Coronary artery (tissue), 2 donors: ENCODE measurements at places on chromosomes 13 and 19.

- DNase-seq: peak; percentile 85
Measured at GRCh38 chr13:102591988-102592781, 4.6 kb upstream of the TPP2 start.

DNA sequence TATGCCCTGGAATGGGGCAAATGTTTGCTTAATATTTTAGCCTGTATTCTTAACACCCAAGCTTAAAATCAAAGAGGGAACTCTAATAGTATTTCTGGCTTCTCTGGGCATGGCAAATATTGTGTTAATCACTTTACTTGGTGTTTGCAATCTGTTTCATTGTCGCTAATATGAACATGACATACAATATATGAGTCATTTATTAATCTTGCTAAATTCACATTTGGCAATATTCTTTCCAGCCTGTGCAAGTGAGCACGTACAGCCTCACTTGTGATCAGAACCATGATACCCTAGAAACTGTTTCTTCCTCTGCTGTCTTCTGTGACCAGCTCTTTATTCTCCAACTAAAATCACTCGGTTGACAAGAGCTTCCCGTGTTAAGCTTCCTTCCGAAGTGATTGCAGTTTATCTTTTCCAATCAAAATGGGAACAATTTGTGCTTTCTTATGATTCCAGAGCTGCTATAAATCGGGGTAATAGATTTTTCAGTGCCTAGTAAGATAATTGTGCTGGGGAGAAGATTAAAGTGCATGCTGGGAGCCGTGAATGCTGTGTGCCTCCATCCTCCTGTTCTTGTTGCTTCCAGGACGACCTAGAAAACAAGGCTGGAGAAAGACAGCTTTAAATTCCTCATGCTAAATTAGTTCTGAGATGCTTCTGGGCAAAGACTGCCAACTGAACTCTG lies 153.0 kb upstream of the TMTC4 start:
- no peak for DNase-seq

DNA sequence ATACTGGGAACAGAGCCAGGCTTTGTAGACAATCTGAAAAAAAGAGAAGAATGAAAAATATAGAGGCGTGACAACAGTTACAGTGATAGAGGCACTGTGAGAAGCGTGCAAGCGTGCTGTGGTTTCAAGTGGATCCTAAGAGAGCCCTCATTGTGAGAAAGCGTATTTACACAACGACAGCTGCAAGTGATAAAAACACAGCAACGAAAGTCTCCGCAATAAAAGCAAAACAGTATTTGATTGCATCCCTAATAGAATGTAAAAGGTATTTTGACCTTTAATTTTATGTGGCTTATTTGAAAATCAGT lies 642.7 kb upstream of the ARGLU1 start:
- DNase-seq: no peak

DNA sequence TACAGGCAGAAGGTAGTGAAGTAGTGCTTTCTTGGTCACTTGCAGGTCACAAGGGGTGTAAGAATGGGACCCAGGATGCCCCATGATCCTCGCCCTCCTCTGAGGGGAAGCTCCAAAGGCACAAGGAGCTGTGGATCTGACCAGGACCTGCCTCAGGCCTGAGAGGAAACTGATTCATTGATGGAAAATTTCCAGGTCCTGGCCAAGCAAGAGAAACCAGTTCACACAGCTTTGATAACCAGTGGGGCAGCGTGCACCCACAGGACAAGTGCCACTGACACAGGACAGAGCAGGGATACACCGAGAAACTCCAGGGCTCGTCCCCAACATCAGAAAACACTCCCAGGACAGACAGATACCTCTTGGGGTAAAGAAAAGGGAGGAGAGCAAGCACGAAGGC lies 177.1 kb downstream of the RBM26 start:
- DNase-seq: no peak

DNA sequence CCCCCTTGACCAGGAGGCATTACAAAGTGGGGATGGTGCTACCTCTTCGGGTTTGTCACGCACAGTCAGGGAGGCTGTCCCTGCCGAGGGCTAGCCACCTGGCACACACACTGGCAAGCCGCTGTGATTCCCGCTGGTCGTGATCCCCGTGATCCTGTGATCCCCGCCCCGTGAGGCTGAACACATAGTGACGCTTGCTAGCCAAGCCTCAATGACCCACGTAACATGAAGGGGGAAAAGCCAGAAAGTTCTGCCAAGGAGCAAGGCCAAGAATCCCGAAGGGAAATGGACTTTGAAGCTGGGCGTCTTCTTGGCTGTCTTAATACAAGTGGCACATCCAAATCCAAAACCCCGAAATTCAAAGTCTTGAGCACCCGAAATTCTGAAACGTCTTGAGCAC lies 13.7 kb downstream of the LDLR start:
- DNase-seq: no peak

- DNase-seq: no peak
Measured at GRCh38 chr13:49132479-49133002, 87.6 kb upstream of the MLNR start.

- no peak for DNase-seq
Measured at GRCh38 chr13:99322297-99323103, 15.3 kb upstream of the GPR183 start.

- DNase-seq: no peak
Measured at GRCh38 chr19:5850743-5851293, 431 bp downstream of the FUT3 start.

- no peak for DNase-seq
Measured at GRCh38 chr13:75787249-75787928, 151.3 kb downstream of the LMO7 start.

- DNase-seq: no peak
Measured at GRCh38 chr13:21771075-21771474, 100.2 kb downstream of the FGF9 start.

DNA sequence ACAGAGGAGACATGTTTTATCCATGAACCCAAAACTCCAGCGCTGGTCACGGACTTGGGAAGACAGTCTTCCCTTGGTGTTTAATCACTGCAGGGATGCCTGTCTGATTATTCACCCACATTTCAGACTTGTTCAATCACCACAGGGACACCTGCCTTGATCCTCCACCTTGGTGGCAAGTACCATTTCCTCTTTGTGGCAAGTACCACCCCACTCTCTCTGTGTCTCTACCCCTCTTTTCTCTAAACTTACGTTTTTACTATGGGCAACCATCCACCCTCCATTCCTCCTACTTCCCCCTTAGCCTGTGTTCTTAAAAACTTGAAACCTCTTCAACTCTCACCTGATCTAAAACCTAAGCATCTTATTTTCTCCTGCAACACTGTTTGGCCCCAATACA lies 16.8 kb downstream of the ZNF83 start:
- no peak for DNase-seq

DNA sequence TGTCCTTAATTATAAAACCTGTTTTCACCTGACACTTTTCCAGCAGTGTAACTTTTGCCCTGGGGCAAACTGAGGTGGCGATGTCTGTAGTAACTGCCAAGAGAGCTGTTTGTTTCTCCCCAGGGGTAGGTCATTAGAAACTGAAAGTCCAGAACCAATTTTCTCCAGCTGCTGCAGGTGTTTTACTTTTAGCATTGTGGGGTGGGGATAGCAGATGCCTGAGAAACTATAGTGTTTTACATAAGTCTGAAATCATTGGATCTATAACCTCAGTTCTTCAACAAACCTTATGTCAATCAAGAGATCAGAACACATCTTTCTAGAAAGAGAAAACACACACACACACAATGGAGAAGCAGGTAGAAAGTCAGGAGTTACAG lies 92.7 kb downstream of the LHFPL6 start:
- DNase-seq: no peak

DNA sequence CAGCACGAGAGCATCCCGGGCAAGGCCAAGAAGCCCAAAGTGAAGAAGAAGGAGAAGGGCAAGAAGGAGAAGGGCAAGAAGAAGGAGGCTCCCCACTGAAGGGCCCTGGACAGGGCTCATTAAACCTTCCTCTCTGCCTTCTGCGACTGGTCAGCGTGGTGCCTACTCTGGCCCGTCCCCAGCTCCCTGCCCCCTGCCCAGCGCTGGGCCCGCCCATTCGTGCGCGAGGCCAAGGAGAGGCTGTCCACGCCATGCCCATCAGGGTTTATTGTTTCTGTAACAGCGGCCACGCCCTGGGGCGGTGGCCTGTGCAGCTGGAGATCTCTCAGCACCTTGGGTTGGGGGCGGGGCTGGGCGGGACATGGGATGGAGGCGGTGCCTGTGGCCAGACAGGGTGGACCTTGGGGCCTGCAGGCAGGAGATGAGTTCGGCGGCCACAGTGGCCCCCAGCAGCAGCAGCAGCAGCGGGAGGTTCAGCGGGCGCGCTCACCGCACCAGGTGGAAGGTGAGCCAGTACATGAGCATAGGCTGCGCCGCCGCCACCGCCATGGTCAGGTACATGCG lies 897 bp downstream of the C19orf33 start:
- no peak for DNase-seq

DNA sequence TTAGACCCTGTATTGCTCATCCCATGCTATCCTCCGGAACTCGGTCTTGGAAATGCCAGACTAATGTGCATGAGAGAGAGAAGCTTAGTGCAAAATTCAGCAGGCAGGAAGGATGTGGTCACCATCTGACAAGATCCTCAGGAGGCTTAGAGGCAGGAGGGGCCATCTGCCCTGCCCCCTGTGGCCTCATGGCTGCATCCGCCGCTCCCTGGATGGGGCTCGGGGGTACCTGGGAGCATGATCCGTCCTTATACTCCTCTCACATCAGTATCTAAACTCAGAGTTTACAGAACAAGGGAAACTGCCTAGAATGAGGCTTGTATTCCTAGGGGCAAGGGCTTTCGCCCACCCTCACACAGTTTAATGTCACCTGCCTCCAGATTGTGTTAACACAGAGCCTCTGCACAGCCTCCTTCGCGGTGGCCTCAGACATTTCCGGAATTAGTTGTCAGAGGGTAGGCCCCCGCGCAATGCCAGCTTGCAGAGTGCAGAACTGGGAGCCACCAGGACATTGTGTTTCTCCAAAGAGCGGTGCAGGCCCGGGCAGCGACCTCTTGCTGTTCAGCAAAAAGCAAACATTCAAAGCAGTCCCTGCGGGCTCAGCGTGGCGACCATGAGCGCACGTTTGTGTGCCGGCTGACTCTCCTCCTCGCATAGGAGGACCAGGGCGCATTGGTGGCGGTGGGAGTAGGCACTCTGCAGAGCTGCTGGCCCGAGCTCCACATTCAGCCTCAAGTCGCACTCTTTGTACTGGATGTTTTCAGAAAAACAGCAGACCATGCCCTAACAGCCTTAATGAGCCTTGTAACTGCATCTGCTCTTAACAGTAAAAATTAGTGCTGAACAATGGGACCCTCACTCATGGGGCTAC lies 39.1 kb downstream of the GPR12 start:
- DNase-seq: peak; percentile 55

DNA sequence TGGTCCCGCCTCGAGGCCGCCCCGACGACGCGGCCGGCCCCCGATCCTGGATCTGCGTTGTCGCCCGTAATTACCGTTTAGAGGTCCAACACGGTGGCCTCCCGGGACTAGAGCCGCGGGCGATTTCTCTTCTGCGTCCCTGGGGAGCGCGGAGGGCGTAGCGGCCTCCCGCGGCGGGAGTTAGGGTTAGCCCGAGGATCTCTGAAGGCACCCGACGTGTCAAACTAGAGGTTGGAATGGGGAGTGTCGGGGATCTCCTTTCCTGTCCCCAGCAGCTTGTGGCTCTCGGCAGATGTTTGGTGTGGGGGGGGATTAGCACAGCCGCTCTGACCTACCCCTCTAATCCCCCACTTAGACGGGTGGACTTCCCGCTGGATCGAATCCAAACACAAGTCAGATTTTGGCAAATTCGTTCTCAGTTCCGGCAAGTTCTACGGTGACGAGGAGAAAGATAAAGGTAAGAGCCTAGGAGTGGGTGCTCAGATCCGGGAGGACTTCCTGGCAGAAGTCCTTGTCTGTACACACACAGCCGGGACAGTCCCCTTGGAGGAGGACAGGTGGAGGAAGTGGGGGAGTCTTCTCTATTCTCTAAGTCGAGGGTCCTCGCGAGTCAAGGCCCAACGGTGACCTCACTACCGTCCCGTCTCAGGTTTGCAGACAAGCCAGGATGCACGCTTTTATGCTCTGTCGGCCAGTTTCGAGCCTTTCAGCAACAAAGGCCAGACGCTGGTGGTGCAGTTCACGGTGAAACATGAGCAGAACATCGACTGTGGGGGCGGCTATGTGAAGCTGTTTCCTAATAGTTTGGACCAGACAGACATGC lies 581 bp downstream of the CALR start:
- DNase-seq: no peak

- no peak for DNase-seq
Measured at GRCh38 chr13:37598597-37598996, at the start of gene POSTN. Gene POSTN, minus strand, starts transcription at chr13:37598768. Its CDS starts 42 bp downstream, at chr13:37598726.

DNA sequence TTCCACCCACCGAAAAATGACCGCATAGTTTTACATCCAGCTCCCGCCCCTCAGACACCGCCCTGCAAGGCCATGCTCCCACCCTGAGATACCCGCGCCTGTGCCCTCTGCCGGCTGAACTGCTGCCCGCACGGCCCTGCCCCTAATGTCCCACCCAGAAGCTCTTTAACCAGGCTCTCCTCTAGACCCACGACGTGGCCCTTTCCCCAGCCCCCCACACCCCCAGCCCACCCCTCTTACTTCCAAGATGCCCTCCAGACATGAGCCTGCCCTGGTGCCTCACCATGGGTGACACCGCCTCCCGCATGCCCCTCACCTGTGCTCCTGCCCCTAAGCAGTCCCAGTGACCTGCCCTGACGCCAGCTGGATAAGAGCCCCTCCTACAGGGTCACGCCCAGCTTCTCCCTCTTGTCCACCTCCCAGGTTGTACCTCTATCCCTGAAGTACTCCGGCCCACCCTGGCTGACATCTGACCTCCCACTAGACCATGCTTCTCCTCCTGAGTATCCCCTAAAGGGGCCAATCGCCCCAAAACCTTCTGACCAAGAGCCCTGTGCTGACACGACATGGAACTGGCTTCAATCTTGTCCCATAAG lies 51.2 kb downstream of the COLGALT1 start:
- no peak for DNase-seq

GRCh38 chr13:108609353-108609752 lies 20.1 kb upstream of the MYO16 start:
- no peak for DNase-seq

GRCh38 chr19:39539165-39539517 lies 820 bp downstream of the EID2 start:
- DNase-seq: no peak

GRCh38 chr13:35850569-35850968 lies 280.6 kb downstream of the DCLK1 start:
- no peak for DNase-seq

DNA sequence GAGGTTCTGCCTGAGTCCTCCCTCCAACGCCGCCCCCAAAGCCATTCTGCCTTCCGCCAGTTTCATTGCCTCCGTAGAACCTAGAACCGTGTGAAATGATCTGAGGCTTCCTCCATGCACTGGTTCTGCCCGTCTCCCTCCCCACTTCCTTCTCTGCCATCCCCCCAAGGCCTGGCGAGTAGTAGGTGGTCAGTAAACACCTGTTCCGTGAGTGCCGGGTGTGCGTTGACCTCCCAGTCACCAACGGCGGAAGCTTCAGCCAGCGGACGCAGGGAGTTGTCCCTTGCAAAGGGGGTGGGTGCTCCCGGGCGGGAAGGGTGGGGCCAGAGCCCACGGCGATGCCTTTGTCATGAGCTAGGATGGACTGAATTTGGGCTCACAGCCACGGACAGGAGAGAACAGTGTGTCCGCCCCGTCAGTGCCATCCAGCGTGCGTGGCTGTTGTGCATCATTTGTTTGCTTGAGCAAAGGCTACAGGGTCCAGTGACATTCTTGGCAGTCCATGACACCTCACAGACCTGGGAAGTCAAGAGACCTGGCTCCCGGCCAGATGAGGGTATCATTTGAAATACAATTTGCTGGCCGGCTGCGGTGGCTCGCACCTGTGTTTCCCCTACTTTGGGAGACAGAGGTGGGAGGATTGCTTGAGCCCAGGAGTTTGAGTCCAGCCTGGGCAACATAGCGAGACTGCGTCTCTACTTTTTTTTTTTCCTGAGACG lies 43.1 kb downstream of the NFIC start:
- DNase-seq: no peak
